ENCODE measurements at places on chromosomes 16 and 17.

DNA sequence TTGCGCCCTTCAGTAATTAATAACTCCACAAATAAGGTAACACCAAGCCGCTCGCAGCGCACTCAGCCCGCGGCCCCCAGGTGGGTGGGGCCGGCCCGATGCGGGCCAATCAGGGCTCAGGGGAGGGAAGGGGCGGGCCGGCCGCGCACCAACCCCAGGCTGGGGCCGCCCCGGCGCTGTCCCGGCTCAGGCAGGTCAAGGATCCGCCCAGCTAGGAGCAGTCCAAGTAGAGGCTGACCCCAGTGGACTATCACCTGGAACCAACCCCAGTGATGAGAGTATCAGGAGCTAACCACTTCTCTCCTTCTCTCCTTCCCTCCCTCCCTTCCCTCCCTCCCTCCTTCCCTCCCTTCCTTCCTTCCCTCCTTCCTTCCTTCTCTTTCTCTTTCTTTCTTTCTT is 110.8 kb downstream of the C16orf78 start:
- DNase-seq, result no peak

DNA sequence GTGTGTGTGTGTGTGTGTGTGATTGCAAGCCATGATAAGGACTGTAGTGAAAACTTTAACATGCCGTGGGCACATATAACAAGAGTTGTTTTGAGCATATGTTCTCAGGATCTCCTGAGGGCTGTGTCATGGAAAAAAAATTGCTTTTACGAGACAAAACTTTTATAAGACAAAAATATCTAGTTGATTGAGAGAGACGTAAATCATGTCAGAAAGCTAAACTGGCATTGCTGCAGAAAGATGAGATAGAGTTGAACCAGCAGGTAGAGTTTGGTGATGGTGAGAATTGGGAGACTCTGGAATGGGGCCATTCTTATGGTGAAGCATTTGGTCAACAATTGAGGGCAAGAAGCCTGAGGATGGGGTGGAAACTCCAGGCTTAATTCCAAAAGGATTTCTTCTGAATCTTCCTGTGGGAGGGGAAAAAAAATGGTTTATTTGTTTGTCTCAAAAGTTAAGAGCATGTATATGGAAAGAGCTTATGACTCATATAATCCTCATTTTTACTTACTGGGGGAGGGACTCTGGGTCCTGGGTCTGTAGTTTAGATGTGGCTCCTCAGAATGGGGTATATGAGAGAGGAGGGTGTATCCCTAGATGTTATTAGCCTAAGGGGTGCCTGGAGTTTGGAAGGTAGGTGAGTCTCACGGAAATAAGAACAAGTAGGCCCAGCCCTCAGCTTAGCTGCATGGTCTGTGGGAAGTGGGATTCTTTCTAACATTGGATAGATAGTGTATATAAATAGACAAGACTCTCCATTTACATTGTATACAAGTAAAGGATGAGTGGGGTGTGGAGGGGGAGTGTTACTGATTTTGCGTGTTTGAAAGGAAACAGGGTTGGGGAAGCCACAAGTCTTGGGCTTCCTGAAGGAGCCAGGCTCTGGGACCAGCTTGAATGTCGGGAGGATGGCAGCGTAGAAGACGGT is 7.1 kb downstream of the MINK1 start:
- DNase-seq, result no peak

DNA sequence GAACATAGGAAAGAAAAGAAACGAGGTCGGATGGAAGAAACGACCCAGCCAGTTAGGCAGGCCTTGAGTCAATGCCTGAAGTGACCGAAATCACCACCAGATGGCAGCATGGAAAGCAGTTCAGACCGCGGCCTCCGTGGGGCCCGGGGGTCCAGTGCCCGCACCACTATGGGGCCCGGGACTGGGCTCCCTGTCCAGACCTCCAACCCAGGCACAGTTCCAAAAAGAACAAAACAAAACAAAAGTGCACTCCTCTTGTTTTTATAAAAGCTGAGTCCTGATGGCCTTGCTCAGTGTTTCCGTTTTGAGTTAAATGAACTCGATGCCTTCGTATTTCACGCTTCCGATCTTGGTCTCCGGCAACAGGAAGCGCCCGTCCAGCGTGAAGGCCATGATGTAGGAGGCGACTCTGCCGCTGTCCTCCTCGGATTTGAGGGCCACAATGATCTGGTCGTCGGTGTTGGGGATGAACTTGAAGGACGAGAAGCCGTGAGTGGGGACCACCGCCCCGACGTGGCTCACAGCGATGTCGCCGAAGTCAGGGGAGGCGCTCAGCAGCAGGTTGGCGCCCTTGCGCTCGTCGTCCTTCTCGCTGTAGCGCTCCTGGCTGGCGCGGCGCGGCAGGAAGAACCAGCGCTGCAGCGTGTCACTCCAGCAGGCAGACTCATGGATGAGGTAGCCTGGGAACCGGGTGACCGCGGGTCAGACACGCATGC is 13.7 kb upstream of the LGALS3BP start:
- no peak for DNase-seq

DNA sequence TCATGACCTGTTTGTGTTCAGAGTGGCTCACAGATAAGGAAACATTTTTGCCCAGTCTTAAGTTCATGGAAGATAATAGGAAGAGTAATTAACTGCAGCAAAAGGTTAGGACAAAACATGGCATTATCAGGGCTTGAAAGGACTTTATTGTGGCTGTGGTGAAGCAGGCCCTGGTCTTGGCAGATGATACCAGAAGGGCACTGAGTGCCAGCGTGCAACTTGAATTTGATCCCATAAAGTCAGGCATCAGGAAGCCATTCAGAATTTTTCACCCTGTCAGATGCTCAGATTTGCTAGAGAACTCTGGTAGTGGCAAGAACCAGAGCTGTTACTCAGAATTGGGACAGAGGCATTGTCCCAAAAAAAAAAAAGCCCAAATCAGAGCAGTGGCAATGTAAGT is 11.2 kb upstream of the COG7 start:
- no peak for DNase-seq

DNA sequence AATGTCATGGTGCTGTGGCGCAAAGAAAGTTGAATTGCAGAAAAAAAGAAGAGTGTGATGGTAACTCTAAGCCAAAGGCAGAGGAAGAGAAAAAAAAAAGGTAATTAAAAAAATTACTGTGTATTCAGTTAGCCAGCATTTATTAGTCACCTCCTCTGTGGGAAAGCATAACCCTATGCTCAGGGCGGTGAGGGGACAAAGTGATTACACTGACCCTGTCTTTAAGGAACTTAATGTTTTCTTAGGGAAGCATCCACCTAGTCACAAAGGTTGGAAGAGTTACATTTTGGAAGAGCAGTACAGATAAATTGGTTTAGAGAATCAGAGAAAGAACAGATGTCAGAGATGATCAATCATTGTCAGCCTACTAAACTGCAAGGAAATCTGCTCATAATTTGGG is 410.3 kb downstream of the CDH11 start:
- DNase-seq, result no peak

DNA sequence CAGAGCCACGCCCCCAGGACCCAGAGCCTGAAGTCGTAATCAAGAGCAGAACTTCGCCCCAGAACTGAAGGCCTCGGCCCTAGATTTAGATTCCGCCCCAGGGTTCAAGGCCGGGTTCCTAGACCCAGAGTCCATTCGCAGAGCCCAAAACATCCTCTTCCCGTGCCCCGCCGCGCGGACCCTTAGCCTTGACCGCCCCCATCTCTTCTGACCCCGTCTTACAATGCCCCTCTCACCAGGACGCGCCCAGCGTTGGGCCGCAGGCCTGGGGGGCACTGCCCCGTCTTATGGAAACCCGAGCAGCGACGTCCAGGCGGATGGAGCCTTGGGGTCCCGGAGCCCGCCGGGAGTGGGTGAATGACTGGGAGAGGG is 5.0 kb downstream of the CD19 start:
- no peak for DNase-seq

DNA sequence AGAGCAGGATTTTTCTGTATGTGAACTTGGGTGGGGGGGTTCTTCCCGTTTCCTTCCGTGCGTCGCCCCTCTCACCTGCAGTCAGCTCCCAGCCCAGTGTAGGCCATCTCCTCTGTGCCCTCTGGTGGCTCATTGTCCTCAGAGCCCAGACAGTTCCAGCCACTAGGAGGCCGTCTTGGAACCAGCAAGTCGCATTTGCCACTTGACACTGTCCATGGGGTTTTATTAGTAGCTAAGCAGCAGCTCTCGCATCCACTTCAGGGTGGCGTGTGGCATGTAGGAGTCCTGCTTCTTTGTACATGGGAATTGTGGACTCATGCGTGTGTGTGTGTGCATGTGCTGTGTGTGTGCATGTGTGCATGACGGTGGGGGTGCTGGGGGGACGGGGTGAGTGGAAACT is 74.0 kb downstream of the SEC14L1 start:
- DNase-seq, result no peak

DNA sequence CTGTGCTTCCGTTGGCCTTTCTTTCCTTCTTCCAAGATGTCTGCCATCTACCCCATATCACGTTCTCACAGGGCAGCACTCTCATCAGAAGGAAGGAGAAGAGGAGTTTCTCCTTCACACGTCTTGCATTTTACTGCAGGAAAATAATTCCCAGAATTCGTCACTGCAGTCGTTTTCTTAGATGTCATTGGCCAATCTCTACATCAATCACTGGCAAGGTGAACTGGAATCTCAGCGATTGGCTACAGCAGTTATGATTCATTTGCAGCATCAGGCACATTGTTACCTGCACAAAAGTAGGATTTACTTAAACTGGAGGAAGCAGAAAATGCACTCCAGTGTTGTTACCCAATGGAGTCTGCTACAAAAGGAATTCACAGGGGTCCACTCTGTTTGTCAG is 277.2 kb upstream of the RBFOX1 start:
- DNase-seq, result no peak

GRCh38 chr17:50326831-50327364 is 19.0 kb upstream of the XYLT2 start:
- DNase-seq, result no peak

- no peak for DNase-seq
These were observed 1.2 kb downstream of the TMEM238L start for GRCh38 chr17:10802496-10803284.

- DNase-seq, result no peak
These were observed 10.8 kb downstream of the IGFBP4 start for GRCh38 chr17:40453881-40454612.

- DNase-seq, result no peak
These were observed 5.5 kb downstream of the ACAP1 start for GRCh38 chr17:7341842-7342241.

- DNase-seq, result no peak
These were observed 2.3 kb downstream of the DNASE1 start for GRCh38 chr16:3656491-3657468.

- DNase-seq, result no peak
These were observed 121.2 kb downstream of the SNX11 start for GRCh38 chr17:48228720-48229119.

GRCh38 chr16:90078579-90078895 is 1.4 kb upstream of the PRDM7 start:
- no peak for DNase-seq

DNA sequence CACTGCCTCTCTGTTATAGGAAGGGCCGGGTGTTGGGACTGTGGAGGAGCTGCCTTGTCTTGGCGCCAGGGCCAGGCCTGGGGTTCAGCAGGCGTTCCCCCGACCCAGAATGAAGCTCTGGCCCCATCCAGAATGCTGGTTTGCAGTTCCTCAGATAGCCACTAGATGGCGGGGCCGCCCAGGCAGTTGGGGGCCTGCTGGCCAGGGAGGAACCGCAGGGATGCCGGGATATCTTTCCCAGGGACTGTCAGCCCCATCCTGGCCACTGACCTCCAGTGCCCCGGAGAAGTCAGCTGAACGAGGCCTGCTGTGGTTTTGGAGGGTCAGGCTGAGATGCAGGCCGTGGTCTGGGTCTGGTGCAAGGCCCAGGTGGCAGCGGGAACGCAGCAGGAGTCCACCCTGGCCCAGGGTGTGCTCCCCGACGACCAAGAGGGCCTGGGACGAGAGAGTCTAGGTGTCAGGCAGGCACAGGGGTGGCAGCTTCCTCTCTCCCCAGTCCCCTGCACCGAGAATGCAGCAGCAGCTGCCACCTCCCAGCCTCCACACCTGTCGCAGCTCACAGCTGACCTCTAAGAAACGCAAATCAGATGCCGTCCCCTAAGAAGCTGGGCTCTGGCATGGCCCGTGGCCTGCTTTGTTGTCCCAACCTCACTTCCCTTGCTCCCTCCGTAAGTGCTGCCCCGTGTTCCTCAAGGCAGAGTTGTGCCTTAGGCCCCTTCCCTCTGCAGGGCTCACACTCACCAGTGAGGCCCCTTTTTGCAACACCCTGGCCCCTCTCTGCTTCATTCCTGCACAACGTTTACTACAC is 51.2 kb downstream of the RMI2 start:
- no peak for DNase-seq

- DNase-seq, result no peak
These were observed 76.4 kb downstream of the DNAH17 start for GRCh38 chr17:78500806-78501205.

- no peak for DNase-seq
These were observed 397.9 kb upstream of the DYNLRB2 start for GRCh38 chr16:80142940-80143339.

GRCh38 chr17:78144736-78145641 is 1.2 kb upstream of the C17orf99 start:
- DNase-seq, result no peak

DNA sequence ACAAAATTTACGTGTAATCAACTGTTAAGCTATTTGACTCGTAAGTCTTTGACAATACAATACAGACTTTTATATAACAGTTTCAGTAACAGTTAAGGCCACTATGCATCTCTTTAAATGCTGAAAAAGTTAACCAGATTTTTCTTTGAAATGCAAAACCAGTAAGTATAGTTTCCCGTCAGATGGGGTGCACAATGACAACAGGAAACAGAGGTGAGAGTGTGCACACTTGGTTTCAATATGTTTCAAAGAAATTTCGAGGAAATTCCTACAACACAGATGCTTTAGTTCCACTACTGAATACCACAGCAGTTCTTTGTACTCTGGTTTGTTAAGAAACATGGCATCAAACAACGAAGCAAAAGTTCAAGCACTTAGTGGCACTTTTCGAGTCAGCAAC is 48.4 kb downstream of the RNF157 start:
- DNase-seq, result no peak

- DNase-seq, result no peak
These were observed 2.5 kb downstream of the SCNN1B start for GRCh38 chr16:23304620-23305019.

GRCh38 chr17:77662833-77663232 is 295.7 kb upstream of the TNRC6C start:
- no peak for DNase-seq

GRCh38 chr16:67296420-67296819 is 17.1 kb downstream of the PLEKHG4 start:
- DNase-seq, result no peak

GRCh38 chr17:44827863-44828262 is 2.2 kb downstream of the GJC1 start:
- DNase-seq, result no peak

DNA sequence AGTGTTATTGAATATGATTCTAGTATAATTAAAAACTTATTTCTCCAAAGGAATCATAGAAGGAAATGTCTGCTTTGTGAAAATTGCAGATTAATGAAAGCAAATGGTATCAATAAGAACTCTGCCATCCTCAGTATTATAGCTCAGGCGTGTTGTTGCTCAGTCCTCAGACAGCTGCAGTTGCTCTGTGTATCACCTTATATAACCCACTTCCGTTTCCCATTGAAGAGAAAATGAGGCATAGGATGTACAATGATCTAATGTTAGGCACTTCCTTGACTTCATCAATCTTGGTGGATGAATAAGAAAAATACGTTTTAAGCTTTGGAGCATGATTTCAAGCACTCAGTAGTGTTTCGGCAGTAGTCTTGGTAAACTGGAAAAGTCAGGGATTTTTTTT is 14.1 kb downstream of the MFSD11 start:
- no peak for DNase-seq

- no peak for DNase-seq
These were observed 39.2 kb downstream of the ZNF778 start for GRCh38 chr16:89256651-89257254.
